ENCODE measurements at places on chromosomes 1 and 21.
A peak's percentile ranks its signal among the peaks of the same experiment; 100 is the strongest.

DNA sequence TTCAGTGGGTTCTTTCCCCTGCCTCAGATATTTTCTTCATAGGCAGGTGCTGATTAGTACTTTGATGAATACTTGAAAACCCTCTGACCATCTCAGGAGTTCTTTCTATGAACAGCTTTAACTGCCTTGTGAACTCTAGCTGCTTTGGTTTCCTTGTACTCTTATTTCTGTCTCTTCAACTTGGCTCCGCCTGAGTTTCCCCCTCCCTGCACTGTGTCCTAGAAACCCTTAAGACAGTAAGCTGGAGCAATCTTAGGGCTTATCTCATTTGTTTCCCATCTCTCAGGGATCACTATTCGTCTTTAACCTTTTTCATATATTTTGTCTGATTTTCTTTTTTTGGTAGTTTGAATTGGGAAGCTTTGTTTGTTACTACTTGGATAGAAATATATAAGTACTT, 99.1 kb downstream of the PKN2 start:
- DNase-seq = no peak

- no peak for DNase-seq
These were observed 93.9 kb downstream of the DAB1 start for GRCh38 chr1:57329937-57330336.

- DNase-seq = peak; percentile 75
These were observed 19.8 kb downstream of the SPRTN start for GRCh38 chr1:231357831-231358354.

DNA sequence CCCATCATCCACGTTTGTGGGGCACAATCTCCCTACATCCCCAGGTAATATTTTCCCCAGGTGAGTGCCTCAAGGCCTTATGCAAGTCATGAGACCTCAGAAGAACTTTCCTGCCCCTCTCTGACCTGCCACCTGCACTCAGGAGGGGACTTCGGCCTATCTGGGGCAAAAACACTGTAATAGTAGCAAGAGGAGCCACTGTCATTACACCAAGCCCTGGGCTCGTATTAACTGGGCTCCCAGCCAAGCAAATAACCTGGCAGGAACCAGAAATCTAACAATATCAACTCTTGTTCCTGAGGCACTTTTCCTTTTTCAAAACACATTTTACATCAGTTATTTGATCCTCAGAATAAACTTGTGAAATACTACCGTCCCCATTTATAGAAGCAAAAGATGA, 30.9 kb downstream of the LAMB3 start:
- DNase-seq = no peak

GRCh38 chr1:53869454-53870117, 20.0 kb downstream of the YIPF1 start:
- DNase-seq = no peak

DNA sequence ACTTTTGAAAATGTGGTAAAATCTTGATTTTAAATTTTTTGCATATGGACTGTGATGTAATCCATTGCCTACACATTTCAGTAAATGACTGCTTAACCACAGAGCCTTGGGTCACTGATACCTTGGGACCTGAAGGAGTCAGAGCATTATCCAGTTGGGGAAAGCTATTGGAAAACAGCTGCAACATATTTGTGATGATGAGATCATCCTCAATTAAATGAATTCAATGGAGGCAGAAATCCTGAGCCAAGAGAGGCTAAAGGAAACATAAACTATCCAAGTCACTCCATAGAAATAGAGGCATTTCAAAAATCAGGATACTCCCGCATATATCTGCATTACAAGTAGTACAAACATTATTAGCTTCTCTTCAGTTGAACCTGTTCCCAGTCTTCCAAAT, 99.8 kb upstream of the PRMT6 start:
- no peak for DNase-seq

GRCh38 chr1:244019982-244020485, 31.0 kb upstream of the ZBTB18 start:
- DNase-seq = no peak
